Natural killer cell (primary cell): ENCODE measurements at places on chromosomes 7 and 10. TPM values are rescaled to one million over a fixed set of nuclear protein-coding genes. Genes with fewer than 3 reads are reported as not detected.

DNA sequence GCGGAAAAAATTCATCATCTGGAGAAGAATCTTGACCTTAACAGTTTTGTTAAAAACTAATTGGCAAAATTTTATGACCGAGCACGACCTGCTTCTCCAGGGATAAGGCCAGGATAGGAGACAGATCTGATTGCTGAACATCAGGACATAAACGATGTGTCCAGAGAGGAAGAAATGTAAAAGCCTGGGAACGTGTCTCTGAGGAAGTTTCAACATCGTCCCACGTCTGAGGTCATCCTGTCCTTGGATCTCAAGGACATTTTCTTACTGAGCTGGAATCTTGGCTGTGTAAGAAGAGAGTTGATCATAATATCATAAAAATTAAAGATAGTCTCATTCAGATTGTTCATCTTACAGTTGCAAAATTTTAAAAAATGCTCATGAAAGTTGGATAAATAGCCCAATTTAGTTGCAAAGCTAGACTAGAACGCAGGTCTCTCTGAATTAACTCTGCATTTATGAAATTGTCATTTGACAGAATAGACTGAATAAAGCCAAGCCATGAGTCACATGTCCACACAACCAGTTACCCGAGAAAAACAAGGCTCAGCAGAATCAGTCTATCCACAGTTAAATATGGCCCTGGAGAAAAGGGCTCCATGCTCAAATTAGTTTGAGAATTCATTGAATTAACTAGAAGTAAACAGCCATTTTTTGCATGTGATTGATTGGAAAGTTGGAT lies 120.0 kb upstream of the EGFR start:
- DNase-seq, result no peak
- H3K4me1 ChIP-seq, result no peaks in the 10 kb centered on the region
- H3K27ac ChIP-seq, result no peak overlapping the region
- H3K36me3 ChIP-seq, result no peaks in the 10 kb centered on the region

PGAM1 gene
- total RNA-seq, result 104 TPM

CFAP69 gene
- total RNA-seq, result not detected

LEP gene
- not detected for total RNA-seq

CALML3 gene
- not detected for total RNA-seq

GIMAP6 gene
- 39.7 TPM for total RNA-seq

GRCh38 chr7:3437467-3437866 lies 136.4 kb downstream of the SDK1 start:
- no peaks in the 10 kb centered on the region for H3K36me3 ChIP-seq
- no peaks in the 10 kb centered on the region for H3K4me1 ChIP-seq
- no peak overlapping the region for H3K27ac ChIP-seq
- no peak for DNase-seq

DNA sequence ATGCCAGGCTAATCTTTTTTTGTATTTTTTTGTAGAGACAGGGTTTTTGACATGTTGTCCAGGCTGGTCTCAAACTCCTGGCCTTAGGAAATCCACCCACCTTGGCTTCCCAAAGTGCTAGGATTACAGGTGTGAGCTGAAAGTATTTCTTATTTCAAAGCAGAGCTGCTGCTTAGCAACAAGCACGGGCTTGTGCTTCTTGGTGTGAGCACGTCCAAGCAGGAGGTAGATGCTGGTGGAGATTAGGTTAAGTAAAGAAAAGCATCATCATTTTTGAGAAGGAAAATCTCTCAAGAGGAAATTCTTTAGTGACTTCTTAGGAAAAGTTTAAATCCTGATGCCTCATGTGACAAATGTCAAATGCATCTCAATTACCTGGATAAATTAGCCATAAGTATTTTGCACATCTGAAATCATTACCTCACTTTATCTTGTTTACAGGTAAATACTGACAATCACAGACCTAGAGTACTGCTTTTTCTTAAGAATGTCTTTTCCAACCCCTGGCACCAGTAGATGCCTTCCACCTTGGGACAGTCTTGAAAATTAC lies 431.8 kb upstream of the FZD8 start:
- H3K4me3 ChIP-seq, result no peak overlapping the region
- DNase-seq, result no peak
- H3K27ac ChIP-seq, result no peak overlapping the region

- H3K4me1 ChIP-seq, result no peaks in the 10 kb centered on the region
- H3K27ac ChIP-seq, result no peak overlapping the region
- H3K27me3 ChIP-seq, result no peaks in the 10 kb centered on the region
- DNase-seq, result no peak
- H3K36me3 ChIP-seq, result no peaks in the 10 kb centered on the region
These were observed 199.3 kb upstream of the FZD1 start for GRCh38 chr7:91064938-91065337.

TSPAN13 gene
- total RNA-seq, result 2.3 TPM
